ENCODE measurements at places on chromosomes 4 and X. TPM values are rescaled to one million over a fixed set of nuclear protein-coding genes. Genes with fewer than 3 reads are reported as not detected.

DNA sequence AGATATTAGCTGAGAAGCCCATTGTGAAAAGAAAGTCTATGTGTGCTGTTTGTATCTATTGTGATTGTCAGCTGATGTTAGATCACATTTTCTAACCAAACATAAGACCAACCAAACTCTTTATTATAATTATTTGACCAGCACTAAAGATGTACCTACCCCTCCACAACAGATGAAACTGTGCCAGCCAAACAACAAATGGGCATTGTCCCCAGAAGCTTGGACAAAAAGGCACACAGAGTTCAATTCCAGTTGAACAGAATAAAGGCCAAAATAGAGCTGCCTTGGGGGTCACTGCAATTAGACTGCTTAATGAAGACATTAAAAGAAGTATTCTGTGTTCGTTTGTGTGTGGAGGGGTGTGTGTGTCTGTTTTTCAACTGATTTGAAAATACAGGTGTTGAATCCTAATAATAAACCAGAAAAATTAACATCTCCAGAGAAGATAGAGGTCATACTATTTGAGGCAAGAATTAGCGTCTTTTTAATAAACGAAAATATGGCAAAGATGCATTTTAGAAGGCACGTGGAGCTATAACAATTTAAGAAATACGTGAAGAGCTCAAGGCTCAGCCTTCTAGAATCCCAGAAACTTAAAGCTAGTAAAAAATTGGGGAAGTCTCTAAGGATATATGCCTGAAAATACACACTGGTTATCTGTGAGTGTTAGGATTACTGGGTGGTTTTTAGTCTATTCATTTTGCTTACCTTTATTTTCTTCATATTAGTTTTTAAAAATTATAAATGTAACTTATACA, 2.2 kb downstream of the SPP1 start:
- no peak for DNase-seq

The CT45A10 gene
- polyA plus RNA-seq: not detected

The NUP62CL gene
- polyA plus RNA-seq: 1.3 TPM

DNA sequence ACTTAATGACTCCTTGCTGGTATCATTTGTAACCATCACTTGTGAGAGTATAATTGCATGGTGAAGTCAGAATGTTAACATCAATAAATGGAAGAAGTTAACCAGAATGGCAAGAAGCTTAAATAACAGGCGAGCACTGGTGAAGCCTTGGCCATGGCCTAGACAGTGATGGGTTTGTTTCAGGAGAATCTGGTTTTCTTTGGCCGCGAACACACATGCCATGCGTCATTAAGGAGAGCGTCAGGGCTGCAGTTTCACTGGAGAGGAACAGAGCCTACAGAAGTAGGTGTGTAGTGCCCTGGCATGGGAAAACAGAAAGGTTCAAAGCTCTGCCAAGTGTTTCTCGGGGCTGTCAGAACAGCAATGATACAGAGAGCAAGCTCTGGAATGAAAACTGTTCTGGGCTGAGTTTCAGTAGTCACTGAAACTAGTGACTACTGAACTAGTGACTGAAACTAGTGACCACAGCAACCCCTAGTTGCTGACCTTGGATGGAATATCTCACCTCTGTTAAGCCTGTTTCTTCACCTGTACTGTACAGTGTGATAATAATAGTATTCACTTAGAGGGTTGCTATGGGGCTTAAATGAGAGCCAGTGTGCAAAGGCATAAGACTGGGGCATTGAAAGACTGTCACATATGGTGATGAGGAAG, 93.8 kb downstream of the C4orf51 start:
- no peak for DNase-seq

The MAP3K15 gene
- polyA plus RNA-seq: not detected

DNA sequence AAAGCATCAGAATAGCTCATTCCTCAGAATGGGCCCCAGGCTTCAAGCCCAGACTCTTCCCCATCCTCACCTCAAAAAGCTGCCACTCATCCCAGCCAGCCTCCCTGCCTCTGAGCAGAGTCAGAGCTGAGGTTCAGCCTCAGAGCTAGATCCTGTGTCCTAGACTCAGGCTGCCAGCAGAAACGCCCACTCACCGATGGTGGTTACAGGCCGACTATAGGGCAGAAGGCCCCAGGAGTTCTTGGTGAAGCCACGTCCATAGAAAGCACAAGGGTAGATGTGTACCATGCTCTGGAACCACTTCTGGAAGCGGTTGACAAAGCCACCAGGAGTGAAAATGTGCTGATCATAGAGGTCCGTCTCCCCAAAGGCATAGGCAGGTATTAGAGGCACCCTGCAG, 7.7 kb downstream of the AWAT2 start:
- no peak for DNase-seq

GRCh38 chrX:40531056-40531826, 49.5 kb upstream of the ATP6AP2 start:
- no peak for DNase-seq

The GABRG1 gene
- not detected for polyA plus RNA-seq

- DNase-seq: no peak
Measured at GRCh38 chr4:166045457-166045856, 172.4 kb downstream of the TLL1 start.

GRCh38 chrX:33434256-33435092, 223.1 kb upstream of the DMD start:
- peak; percentile 21 for DNase-seq

The GAGE12H gene
- polyA plus RNA-seq: not detected

DNA sequence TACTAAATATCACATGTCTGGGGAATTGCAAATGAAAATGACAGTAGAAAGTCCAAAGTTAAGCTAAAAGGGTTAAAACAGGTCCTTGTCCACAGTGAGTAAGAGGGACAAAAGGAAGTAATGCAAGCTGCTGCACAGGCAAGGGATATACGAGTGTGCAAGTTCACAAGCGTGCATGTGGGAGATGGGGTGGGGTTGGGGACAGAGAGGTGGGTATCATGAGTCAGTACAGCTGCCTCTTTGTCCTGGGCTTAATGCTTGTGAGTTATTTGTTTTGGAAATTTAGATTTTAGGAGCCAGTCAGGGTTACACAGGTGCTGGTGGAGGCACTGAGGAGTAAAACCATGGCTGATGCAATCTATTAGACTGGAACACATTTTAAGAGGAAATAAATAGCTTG, 3.3 kb upstream of the GPRASP2 start:
- DNase-seq: no peak

DNA sequence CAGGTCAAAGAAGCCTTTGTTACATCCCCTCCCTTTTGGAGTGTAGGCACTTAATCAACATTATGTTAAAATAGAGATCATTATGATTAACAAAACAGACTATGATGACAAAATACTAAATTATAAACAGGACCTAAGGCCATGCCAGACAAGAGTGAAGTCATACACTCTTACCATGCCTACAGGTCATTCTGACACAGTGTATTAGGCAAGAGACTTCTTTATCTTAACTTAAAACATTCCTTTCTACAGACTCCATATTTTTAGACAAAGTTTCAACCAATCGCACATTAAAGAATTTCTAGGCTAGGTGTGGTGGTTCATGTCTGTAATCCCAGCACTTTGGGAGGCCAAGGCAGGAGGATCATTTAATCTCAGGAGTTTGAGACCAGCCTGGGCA, 128.6 kb upstream of the SLC34A2 start:
- no peak for DNase-seq

The AADAT gene
- polyA plus RNA-seq: not detected

DNA sequence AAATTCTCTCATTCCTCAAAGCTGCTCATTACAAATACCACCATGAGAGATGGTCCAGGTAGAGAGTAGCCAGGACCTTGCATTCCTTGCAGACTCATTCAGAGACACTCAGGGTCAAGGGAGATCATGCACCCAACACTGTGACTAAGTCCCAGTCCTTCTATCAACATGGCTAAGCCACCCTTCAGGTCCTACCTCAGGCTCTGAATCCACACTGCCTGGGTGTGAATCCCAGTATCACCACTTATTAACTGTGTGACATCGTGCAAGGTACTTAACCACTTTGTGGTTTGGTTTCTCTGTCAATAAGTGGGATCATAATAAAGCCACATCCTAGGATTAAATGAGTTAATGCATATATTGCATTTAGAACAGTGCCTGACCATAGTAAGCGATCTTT, 124.1 kb upstream of the NEIL3 start:
- no peak for DNase-seq

The TKTL2 gene
- polyA plus RNA-seq: not detected

- no peak for DNase-seq
Measured at GRCh38 chr4:60891947-60892346, 308.2 kb upstream of the ADGRL3 start.

The PDCL2 gene
- polyA plus RNA-seq: not detected

GRCh38 chrX:37441377-37441776, 92.2 kb downstream of the PRRG1 start:
- DNase-seq: no peak

- no peak for DNase-seq
Measured at GRCh38 chr4:102157984-102158383, 187.3 kb downstream of the SLC39A8 start.

GRCh38 chrX:39050427-39050826, 249.2 kb downstream of the MID1IP1 start:
- DNase-seq: no peak

GRCh38 chr4:8355306-8355705, 85.2 kb downstream of the ACOX3 start:
- DNase-seq: no peak

The NXF2 gene
- not detected for polyA plus RNA-seq

- no peak for DNase-seq
Measured at GRCh38 chr4:37976507-37976906, 16.3 kb downstream of the PTTG2 start.

DNA sequence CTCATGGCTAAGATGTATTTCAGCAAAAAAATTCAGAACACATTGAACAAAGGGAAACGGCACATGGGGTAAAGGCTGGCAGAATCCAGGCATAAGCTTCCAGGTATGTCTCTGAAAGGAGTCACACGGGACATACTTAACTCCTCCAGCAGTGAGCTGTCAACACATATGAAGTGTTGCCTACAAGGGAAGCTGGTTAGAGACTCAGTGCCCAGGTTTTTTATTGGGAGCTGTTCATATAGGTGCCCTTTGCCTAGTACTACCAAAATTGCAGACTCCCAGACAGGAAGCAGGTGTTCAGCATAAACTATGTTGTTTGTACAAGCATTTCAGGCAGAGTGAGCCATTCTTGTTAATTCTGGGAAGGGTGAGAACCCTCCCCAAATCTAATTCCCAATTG, 77.4 kb upstream of the PUDP start:
- DNase-seq: no peak

The USP46 gene
- polyA plus RNA-seq: not detected

DNA sequence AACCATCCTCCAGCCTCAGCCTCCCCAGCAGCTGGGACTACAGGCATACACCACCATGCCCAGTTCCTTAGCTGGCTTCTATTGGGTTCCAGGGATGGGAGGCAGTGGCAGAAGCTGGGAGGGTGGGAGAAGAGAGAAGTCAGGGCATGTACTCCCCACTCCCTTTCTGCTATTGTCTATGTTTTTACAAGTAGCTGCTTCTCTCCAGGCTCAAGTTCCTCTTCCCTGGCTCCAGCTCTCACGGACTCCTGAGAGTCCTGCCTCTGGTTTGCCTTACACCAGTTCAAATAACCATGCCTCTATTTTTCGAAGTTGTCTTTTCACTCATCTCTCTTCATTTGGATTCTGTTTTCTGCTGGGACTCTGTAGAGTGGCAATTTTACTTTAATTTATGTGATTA, 2.9 kb downstream of the TBC1D9 start:
- no peak for DNase-seq

The ETDA gene
- polyA plus RNA-seq: not detected
